Activated CD4-positive, alpha-beta T cell treated with anti-CD3 and anti-CD28 coated beads for 4 hours (primary cell): ENCODE measurements at places on chromosomes 1 and 21.

- no peak for DNase-seq
These were observed 26.0 kb downstream of the PTBP2 start for GRCh38 chr1:96747565-96747964.

DNA sequence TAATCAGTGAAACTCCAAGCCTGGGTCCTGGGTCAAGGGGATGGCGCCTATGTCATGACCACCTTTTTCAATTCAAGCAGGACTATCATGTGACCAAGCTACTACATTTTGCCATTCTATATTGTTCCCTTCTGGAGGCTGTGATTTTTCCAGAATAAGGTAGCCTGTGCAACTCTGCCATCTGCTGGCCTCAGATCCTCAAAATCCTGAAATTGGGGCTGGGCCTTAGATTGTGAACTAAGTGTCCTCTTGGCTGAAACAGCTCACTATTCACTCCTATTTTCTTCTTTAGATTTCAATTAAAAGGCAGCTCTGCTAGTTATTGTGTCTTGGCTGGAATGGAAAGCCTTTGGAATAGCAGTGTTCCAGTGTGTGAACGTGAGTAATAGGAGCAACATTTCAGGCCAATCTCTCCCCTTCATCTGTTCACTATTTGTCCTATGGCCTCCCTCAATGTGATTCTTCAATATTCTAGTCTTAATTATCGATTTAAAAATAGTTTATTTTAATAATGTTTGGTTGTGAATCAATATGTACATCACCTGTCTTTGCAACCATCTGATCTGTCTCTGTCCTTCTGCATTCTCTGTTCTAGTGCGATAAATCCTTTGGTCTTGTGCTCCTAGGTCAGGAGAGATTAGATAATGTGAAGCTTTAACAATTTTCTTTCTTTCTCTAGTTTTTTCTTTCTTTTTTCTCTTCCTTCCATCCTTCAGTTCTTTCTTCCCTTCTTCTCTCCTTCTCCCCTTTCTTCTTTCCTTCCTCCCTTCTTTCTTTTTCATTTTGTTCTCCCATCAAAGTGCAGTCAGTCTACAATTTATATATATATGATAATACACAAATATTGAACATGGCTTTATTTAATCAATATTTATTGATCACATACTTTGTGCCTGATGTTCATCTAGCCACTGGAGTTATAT, 69.8 kb downstream of the CR1 start:
- DNase-seq: no peak

DNA sequence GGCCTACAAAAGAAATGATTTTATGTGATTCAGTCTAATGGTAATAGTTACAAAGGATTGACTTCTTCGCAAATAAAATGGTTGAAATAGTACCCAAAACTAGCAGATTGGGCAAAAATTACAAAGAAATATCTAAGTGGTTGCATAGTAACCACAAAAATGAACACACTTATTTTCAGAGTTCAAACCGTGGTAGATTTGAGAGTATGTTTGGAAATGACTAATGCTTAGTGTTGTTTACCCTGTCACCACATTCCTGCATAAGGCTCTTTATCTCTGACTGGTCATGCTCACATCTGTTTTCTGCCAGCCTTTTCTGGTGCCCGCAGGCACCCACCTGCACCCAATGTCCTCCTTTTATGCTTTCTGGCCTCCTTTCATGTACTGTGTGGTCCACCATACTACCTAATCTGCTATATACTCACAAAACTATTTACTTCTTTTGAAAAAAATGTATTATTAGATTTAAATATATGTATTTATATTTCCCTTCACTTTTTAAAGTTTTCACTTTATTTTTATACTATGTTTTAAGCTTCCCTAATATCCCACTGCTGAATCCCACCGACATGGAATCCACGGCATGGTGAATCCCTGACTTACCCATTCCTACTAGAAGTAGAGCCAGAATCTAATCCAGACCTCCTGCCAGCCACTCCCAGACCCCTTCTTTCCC, 30.3 kb downstream of the PTPRC start:
- DNase-seq: no peak

GRCh38 chr21:15483138-15483780, 246.5 kb upstream of the USP25 start:
- peak; percentile 77 for DNase-seq

GRCh38 chr1:54328066-54328636, 78.0 kb downstream of the SSBP3 start:
- no peak for DNase-seq

DNA sequence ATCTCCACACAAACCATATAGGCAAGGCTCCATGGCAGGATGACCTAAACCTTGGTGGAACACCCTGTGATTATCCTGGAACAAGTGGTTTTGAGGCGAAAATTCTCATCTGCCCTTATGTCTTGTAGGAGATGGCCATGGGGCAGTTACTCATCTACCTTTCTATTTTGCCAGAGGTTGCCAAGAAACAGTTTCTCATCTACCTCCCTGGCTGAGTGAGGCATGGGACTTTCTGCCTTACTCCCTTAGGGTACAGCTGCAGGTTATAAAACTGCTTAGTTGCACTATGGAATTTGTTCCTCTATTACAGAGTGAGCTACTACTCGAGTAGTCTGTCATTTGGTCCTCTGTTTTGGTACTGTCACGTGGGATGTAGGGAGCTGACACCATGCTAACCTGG, 31.3 kb upstream of the GUCA2A start:
- DNase-seq: no peak

GRCh38 chr1:95990033-95990432, 731.6 kb upstream of the PTBP2 start:
- DNase-seq: no peak
